CD4-positive, alpha-beta T cell treated with Interleukin-21 for 1 hour (primary cell): ENCODE measurements at places on chromosomes 4 and X.

- DNase-seq: peak; percentile 65
These were observed 5.7 kb downstream of the SH3BP2 start for GRCh38 chr4:2798399-2799223.

GRCh38 chr4:146032234-146032860, 93.7 kb upstream of the ZNF827 start:
- DNase-seq: no peak

- DNase-seq: no peak
These were observed 12.3 kb upstream of the NAA11 start for GRCh38 chr4:79338148-79338547.

- DNase-seq: no peak
These were observed 139.8 kb upstream of the VCX3A start for GRCh38 chrX:6674734-6675133.

- no peak for DNase-seq
These were observed 162.2 kb upstream of the S100G start for GRCh38 chrX:16487620-16488385.
